ENCODE measurements at places on chromosomes 6 and 20.

DNA sequence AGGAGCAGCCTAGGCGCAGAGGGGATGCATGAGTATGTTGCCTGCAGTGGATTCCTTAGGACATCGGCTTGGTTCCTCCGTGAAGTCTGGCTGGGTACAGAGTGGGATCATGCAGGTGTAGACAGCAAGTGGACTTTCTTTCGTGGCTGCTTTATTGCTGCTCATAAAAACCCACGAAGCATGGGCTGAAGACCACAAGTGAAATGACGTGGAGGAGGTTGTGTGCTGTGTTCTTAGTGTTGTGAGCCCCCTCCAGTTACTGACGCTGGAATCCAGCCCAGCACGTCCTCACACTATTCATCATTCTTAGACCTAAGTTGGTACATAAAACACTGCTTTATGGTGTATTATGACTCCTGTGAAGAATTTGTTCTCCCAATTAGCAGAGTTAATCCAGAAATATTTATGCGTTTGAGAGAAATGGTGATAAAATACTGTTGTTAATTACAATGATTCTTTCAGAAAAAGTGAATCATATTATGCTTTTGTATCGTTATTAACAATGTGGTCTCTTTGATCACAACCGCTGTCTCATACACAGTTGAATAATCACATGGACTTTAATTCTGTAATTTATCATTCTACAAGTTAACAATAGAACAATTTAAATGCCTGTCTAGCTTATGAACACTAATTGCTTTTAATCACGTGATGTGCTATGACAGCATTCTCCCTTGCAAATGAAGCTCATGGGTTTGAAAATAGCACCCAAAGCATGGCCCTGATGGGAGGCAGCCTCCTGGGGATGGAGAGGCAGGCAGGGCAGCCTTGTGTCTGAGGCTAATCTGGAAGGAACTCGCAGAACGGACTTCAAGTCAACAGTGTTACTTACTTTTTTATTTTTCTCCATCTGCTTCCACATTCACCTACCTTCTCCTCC is 233.9 kb upstream of the SYNDIG1 start:
- peak; percentile 6 for DNase-seq

DNA sequence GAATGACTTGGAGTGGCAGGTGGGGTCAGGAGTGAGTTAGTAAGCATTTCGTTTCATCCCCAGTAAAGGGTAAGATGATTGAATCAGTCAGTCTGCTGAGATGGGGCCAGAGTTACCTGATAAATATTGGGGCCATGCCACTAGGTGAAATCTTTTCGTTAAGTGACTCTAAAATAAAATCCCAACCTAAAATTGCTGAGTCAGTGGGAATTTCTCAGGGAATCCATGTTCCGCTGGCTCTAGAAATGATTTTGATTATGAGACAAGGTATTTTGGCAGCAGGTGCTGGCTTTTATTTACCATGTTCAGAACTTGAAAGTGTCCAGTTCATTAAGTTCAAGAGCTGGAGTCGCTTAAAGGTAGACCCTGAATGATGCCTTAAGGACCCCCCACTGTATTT is 125.4 kb downstream of the GMPR start:
- DNase-seq = no peak

DNA sequence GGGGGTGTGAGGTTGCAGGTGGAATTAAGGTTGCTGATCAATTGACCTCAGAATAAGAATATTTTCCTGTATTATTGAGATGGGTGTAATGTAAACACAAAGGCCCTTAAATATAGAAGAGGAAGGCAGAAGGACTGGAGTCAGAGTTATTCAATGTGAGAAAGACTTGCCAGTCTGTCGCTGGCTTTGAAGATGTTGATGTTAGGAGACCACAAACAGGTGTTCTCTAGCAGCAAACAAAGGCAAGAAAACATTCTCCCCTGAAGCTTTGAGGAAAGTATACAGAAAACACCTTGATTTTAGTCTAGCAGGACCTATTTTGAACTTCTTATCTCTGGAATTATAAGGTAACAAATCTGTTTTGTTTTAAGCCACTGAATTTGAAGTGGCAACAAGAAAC is 138.9 kb upstream of the PTPRK start:
- DNase-seq = no peak

DNA sequence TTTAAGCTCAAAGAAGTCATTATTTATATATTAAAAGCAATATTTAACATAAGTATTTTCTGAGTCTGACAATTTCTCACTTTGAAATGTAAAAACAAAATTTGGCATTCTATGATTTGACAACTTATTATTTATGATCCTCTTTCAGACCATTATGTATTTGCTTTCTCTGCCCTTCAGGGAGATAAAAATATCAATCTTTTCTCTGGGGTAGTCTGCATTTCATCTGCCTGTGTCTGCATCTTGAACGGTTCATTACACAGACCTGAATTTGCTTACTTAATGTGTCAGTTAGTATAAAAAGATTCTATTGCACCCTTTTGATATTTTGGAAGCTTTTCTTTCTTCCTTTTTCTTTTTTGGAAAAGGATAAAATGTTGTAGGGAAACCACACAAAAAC is 354.0 kb upstream of the RGS17 start:
- no peak for DNase-seq

- DNase-seq = no peak
These were observed 27.3 kb upstream of the TCFL5 start for GRCh38 chr20:62888910-62889309.

GRCh38 chr20:48196001-48196400 is 410.7 kb upstream of the SULF2 start:
- DNase-seq = no peak

GRCh38 chr6:34143884-34144580 is 1.9 kb downstream of the GRM4 start:
- no peak for DNase-seq

GRCh38 chr6:34149452-34149810 is 3.5 kb upstream of the GRM4 start:
- no peak for DNase-seq

GRCh38 chr6:7073082-7073820 is 34.5 kb upstream of the RREB1 start:
- no peak for DNase-seq

DNA sequence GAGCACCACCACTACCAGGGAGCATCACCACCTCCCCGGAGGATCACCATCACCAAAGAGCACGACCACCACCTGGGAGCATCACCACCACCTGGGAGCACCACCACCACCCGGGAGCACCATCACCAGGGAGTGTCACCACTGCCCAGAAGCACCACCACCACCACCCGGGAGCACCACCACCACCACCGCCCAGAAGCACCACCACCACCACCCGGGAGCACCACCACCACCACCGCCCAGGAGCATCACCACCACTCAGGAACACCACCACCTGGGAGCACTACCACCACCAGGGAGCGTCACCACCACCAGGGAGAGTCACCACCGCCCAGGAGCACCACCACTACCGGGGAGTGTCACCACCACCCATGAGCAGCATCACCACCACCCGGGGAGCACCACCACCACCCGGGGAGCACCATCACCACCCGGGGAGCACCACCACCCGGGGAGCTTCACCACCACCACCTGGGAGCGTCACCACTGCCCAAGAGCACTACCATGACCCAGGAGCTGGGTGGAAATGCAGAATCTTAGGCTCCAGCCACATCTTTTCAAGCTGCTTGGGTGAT is 237.3 kb downstream of the SOD2 start:
- DNase-seq = no peak

DNA sequence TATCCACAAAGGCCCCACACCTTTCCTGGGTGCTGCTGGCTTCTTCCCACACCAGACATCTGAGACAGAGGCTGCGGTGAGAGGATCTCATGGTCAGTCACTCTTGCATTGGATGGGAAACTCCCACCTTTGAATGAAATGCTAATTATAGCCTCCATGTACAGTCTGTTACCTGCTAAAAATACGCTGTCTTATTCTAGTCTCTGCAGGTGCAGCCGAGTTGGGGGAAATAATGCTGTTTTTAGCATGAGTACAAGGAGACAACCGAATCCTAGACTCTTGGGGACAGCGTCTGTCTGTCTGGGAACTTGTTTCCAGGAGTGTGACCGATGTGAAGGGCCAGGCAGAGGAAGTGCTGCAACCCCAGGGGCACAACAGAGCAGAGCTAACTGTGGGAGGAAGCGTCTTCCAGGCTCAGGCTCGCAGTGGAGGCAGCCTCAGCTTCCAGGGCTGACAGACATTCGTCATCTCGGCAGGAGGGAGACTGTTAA is 286.2 kb downstream of the PREX1 start:
- DNase-seq = no peak

- DNase-seq = peak; percentile 11
These were observed 13.3 kb downstream of the GRM4 start for GRCh38 chr6:34132486-34133185.

DNA sequence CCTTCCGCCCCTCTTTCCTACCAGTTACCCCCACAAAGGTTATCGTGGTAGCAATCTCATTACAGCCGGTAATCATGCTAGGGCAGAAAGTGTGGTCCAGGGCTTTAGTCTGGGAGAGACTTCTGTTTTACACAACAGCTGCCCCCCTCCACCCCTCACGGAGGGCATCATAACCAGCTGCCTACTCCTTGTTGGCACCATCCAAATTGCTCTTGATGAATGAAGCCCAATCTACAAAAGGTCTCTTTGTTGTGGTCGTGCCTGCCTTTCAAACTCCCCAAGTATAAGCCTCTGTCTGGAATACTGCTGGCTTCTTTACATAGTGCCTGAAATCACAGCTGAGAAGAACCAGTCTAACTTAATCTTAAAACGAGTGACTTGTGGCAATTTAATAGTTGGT is 157.9 kb downstream of the INSM1 start:
- peak; percentile 64 for DNase-seq

DNA sequence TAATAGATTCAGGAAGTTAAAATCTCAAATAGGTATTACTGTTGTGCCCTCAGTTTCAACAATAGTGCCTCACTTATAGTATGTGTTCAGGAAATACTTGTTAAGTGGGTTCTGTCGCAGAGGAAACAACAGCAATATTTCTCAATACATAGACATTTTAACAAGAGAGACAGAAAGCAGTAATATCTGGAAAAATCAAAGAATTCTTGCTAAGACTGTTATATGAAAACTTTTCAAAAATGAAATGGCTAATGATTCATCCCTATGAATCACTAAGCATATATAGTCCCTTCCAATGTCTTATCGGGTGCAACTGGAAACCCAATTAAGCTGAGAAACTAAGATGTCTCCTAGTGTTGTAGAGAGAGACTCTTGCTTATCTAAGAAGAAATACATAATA is 668.9 kb downstream of the TFAP2A start:
- DNase-seq = no peak

DNA sequence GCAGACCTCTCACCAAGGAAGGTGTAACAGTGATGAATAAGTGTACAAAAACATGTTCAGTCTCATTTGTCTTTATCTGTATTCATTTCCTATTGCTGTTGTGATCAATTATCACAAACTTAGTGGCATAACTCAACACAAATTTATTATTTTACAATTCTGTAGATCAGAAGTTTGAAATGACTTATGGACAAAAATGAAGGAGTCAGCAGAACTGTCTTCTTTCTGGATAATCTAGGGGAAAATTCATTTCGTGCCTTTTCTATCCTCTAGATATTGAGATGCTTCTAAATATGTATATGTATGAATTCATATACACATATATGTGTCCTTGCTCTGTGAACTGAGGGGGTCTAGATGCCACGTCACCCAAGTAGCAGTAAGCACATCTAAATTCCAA is 663.1 kb upstream of the MARCKS start:
- DNase-seq = no peak

GRCh38 chr6:112356994-112357393 is 9.9 kb downstream of the RFPL4B start:
- DNase-seq = no peak

- DNase-seq = no peak
These were observed 184.2 kb upstream of the SPTLC3 start for GRCh38 chr20:12824328-12825225.

- DNase-seq = no peak
These were observed 196.1 kb downstream of the LY86 start for GRCh38 chr6:6784514-6785162.

DNA sequence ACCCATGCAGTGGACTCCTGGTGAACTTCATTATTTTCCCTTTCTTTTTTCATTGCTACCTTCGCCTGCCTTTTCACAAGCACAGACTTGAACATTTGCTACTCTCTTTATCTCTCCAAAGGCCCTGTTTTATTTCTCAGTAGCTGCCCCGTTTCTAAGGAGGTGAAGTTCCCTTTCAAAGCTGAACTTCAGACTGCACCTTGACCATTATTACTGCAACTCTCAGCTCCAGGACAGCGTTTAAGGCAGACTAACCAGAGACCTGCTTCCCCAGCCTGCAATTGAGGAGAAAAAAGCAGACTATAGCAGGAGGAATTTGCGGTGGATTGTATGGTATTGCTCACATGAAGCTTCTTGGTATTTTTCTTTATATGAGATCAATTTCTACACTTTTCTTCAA is 460.7 kb downstream of the CBLN4 start:
- DNase-seq = no peak

- DNase-seq = peak; percentile 16
These were observed 61.5 kb upstream of the HDDC2 start for GRCh38 chr6:125363039-125363823.

DNA sequence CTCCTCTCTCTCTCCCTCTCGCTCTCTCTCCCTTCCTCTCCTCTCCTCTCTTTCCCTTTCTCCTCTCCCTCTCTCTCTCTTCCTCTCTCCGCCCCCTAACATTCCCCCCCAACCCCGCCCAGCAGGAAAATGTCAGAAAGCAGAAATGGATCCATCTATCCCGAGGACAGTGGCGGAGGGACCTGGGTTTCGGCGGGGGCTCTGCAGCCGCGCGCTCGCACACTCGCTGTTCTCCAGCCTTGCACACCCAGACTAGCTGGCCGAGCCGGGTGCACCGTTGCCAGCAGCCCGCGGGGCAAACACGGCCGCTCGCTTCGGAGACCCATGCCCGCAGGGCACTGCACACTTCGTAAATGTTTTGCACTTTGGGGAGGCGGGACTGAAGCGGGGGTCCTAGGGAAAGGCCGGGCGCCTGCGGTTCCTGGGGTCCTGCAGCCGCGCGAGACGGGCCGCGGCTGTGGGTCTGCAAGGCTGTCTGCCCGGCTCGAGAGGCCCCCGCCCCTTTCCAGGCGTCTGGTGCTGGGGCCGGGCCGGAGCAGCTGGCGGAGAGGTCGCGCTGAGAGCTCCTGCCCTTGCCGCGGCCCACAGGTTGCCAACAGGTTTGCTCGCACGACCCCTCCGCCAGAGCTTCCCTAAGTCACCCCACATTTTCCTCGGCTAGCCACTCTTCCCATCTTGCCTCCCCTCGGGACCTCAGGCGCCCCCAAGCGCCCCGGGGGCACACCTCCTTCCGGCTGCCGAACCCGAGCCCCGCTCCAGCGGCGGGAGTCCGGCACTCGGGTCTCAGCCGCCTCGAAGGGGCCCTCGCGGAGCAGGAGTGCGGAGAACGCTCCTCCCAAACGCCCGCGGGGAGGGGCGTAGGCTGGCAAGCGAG is 818 bp upstream of the MDGA1 start:
- DNase-seq = peak; percentile 17

Data from midbrain (tissue), 1 donor.